Hippocampal formation (tissue), 2 donors: ENCODE measurements at places on chromosomes 16 and 17.

DNA sequence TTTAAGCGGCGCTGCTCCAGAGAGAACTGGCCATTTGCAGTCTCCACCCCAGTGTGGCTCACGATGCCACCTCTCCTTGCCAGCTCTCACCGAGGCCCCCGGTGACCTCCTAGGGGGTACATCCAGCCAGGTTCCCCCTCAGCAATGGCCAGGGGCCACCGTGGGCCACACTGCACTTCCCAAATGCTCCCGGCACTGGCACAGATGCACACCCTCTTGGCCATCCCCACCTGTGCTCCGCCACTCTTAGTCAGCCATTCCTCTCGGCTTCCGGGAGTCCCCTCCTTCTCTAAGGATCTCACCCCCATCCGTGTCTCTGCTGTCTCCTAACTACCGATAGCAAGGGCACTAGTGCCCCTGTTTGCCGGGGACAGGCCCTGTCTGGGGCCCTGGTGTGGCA, 25.8 kb downstream of the MLYCD start:
- no peak for DNase-seq

DNA sequence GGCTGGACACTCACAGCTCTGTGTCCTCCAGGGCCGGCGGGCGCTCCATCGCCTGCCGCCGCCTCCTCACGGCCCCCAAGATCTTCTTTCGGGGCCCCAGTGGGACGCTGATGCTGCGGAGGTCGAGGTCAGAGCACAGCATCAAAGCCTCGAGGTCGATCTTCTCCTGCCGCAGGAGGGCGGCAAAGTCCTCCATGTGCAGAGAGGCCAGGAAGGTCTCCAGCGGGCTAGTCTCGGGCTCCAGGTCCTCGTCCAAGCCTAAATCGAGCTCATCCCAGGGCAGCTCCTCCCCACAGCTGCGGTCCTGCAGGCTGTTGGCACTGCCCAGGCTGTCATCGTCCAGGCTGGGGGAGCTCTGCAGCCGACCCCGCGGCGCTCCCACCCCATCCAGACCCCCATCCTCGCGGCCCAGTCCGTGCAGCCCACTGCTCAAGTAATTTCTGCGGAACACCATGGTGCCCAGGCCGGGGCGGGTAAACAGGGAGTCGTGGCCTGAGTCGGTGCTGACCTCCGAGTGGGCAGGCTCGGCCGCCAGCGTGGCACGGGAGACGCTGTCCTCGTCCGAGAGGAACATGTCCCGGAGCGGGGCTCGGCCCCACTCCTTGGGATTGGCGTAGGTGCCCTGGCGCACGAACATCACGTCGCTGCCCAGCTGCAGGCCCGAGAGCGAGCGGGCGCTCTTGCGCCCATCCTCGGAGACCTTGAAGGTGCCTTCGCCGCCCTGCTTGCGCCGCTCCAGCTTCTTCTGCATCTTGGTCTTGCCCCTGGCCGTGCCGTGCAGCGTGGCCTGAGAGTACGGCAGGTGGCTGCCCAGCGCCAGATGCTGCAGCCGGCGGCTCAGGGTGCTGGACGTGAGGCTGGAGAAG, 3.4 kb downstream of the USH1G start:
- no peak for DNase-seq

- DNase-seq, result no peak
Measured at GRCh38 chr16:79798416-79799053, 198.0 kb upstream of the MAF start.

DNA sequence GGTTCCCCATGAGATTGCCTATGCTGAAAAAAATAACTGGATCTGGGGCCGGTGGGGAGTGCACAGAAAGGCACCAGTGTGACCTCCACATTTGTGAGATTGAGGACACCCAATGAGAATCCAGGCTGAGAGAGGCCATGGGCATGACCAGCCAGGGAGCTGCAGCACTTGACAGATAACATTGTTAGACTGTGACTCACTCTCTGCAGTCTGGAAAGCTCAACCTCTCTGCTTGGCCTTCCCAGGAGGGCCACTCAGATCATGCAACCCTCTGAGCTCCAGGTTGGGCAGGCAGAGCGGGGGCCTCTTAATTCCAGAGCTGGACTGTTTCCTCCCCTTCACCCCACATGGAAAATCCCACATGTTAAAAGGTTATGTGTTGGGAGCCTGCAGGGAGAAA, 30.1 kb downstream of the FZD2 start:
- DNase-seq, result no peak

GRCh38 chr16:27111486-27111885, 44.8 kb downstream of the C16orf82 start:
- no peak for DNase-seq

DNA sequence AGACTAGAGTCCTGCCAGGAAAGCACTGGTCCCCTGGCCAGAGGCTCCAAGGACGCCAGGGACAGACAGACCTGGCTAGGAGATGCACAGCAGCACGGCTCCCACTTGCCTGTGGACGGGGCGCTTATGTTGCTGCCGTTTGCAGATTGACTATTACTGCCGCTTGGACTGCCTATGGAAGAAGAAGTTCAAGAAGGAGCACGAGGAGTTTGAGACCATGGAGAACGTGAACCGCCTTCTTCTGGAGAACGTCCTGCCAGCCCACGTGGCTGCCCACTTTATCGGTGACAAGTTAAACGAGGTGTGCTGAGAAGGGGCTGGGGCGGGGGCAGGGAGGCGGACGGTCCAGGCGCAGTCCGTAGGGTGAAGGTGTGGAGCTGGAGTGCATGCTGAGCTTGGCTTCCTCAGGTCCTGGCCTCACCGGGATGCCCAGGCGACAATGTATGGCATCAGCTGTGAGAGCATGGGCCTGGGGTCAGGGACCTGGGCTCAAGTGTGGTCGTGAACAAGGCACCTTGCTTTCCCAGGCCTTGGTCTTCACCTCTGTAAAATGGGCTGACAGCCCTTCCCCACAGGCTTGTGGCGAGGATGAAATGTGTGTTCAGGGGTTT, 45.6 kb downstream of the ADCY7 start:
- no peak for DNase-seq
